ENCODE measurements at places on chromosomes 4 and X.

DNA sequence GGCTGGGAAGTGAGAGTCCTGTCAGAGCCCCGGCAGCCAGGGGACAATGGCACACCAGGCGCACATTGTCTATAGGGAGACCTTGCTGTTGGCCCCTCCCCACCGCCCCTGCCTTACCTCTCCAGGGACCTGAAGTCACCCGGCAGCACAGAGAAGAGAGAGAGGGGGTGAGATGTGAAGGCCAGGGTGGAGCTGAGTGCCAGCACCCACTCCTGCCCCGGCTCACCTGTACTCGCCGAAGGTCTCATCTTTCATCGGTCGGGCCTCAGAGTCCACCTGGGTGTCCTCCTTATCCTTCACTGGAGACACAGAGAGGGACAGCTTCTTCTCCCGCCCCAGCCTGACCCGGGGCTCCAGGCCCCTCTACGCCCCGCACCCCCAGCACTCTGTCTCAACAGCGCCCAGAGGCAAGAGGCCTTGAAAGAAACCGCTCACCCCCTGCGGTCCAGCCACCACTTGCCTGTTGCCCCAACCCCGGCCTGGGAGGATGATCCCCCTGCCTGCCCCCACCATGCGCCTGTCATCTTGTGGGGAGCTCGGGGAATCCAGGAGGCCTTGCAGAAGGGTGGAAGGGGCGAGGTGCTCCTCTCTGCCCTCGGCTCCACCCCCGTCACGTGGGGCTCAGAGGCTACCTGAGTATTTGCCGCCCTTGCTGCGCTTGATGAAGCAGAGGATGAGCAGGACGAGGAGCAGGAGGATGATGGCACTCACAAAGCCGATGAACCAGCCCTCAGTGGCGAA lies 22.6 kb downstream of the L1CAM start:
- DNase-seq, result no peak

- DNase-seq, result no peak
Measured at GRCh38 chrX:16970977-16971376, 24.5 kb downstream of the REPS2 start.

- no peak for DNase-seq
Measured at GRCh38 chr4:169064296-169064695, 54.2 kb upstream of the CBR4 start.

DNA sequence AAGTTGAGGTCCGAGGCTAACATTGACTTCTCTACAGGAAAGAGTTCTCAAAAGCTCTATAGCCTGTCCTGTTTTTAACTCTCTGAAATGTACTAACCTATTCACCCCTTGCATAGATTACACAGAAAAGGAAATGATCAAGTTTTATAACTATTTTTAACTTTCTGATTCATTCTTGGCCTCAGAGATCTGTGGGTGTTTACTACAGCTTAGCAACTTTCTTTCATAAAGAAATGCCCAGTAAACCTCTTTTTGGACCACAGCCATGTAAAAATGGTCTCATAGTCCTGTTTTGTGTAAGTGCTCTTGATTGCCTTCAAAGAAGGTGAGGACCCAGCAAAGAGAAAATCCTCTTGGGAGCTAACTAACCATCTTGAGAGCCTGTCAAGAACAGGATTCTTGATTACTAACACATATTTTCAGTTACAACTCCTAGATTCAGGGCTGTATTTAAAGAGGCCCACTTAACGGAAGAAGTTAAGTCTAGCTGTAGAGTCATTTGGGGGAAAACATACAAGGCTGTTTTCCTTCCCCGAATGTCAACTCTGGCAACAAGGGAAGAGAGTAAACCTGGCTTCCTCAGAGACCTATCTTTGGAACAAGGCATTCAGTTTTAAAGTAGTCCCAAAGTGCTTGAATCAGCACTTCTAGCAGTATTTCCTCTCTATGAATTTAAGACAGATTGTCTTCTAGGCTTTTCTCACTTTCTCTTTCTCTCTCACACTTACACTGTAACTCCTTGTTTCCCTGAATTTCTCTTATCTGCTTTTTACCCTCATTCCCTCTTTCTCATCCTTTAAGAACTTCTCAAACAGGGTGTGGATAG lies 78.2 kb downstream of the IL21 start:
- no peak for DNase-seq

DNA sequence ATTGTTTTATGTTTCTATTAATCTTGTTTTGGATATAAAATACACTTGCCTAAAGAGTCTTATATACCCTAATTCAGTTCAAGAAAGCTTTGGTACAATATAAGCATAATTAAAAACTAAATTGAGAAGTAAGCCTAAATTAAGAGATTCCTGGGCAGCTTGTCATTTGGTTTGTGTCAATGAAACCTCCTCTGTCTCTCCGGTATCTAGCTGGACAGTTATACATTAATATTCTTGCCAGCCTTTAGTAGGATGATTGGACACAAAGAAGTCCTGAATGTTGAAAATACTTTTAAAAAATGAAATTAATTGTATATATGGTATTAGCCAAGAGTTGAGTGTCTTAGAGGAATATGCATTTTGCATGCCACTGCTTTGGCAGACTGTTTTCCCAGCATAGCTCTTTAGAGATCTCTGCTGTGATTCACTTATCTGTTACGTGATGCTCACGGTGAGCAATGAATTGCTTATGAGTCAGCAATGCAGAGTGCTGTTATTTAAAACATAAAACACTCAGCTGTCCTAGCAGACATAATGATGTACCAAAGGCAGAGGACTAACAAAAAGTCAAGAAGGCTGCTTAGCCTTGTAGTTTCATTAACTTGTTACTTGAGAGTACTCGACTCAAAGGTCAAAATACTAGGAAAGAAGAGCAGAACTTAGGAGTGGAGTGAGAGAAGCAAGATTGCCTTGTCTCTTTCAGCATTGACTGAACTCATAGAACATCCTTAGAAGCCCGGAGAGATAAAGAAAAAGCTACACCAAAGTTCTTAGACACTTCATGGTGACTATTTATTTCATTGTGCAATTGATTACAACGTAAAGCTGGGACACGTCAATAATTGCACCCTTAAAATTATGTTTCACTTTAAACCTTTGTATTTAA lies 1296.1 kb upstream of the PCDH7 start:
- no peak for DNase-seq

DNA sequence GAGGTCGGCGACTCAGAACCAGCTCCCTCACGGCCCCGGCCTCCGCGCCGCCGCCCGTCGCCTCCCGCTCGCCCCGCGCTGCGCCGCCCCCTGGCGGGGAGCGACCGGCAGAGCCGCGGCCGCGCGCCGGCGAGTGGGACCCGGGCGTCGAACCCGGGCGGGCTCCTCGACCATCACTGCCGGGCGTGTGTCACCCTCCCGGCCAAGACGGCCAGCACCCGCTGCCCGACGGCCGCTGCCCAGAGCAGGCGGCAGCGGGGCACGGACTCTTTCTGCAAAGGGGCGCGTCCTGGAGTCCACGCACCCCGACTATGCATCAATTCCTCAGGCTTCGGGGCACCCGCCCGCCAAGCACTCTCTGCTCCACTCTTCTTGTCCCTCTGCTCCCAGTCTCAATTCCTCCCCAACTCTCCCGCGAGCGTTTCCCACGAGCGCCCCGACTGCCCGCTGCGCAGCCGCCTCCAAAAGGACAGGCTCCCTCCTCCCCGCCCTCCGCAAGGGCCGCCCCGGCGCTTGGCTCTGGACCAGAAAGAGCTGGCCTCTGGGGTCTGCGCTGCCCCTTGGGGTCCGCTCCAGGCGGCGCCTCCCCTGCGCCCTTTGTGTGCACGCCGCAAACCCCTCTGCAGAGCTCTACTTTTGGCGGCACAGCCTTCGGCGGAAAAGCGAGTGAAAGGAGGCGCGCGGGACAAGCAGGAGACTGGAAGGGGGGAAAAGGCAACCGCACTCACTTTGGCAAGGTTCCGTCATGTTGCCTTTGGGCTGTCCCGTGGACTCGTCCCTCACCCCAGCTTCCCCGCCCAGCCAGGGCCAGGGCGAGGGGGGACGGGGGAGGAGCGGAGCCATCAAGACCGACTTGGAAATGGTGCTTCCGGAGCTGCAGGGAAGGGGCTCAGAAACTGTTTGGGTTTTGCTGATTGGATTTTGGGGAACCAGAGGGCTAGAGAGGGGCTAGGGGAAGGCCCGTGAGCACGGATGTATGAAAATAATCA lies 1.0 kb downstream of the PDE5A start:
- no peak for DNase-seq

DNA sequence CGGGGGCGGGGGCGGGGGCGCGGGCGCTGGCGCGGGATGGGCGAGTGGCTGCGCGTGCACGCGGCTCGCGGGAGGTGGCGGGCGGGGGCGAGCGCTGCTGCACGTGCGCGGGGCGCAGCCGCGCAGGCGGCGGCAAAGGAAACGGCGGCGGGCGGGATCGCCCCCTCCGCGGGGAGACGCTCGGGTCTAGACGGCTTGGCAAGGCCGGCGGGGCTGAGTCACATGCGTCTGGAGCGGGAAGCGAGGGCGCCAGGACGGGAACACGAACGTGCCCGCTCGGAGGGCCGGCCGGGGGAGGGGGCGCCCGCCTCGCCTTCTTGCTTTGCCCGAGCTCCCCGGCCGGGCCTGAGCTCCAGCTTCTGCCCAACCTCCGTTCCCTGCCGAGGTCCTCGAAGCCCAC lies 4.3 kb upstream of the HAUS7 start:
- peak; percentile 23 for DNase-seq

DNA sequence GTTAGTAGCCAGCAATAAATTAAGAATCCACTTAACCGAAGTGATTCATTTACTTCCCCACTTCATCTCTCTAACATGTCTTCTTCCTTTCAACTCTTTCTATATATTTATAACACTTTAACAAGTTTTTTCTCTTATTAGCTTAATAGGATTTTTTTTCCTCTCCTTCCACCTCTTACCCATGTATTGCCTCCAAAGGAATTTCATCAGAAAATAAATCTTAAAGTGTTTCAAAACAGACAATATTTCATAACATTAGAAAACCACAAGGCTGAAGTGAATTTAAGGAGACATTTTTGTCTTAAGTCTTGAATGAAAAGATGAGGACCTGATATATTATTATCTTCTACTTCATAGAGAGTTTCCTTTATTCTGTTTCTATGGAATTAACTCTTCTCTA lies 101.5 kb downstream of the PDGFC start:
- DNase-seq, result no peak

DNA sequence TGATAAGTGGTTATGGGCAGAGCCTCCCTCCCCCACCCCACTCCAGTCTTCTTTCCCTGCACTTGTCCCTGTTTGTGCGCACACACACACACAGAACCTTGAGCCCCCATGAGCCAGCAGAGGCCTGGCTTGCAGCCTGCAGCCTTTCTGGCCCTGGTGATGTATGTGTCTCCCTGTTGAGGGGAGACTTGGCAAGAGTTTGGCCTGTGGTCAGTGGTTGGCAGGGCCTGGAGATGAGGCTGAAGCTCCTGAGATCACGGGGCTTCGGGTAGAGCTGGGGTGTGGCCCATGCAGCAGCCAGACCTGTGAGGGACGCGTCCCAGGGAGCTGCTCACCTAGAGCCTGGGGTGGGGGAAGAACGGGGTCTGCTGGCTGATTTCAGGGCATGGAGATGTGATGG lies 2.3 kb downstream of the GPR173 start:
- no peak for DNase-seq

DNA sequence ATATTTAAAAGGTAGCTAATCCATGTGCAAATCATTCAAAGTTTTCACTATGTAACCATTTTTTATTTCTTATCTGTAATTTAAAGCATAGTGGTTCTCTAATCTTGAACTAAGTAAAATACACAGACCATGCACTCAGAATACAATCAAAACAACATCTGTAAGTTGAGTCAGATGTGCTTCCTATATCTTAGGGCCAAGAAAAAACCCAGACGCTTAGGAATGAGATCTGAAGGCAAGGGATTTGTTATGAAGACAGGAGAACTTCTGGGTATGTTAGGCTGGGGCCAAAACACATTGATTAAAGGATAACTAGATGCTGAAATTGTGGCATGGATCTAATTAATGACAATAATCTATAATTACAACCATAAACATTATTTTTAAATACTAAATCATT lies 120.3 kb downstream of the PDE5A start:
- DNase-seq, result no peak

DNA sequence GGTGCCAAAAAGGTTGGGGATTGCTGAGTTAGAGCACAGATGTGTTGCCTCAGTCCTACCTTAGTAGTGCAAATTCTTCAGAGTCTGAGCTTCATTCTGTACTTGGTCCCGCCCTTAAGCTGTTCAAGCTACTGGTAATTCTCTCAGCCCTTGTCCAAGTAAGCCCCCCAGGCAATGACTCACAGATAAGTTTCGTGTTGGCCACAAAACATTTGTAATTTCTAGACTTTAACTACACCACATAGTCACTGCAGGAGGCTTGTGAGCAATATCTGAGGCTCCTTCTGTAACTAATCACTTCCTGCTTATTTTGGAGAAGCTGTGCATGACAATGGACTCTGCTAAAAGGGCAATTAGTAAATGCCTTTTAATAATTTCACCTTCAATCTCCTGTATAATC lies 1420.5 kb downstream of the PCDH7 start:
- DNase-seq, result no peak

DNA sequence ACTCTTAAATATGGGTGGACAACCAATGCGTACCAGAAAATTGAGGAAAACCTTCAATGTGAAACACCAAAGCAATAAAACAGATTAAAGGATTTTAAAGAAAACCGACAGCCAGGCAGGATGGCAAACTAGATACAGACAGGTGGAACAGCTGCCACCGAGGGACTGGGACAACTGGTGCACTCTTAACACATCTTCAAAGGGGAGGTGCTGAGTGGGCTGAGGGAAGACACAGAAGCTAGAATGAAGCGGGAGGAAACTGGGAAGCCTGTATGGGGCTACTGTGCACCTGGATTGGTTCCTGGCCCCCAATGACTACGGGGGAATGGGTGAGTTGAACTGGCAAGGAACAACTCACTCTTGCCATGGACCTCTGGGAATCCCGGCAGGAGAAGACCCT lies 20.7 kb downstream of the ZNF280C start:
- DNase-seq, result no peak

GRCh38 chr4:55571806-55572205 lies 20.2 kb downstream of the PDCL2 start:
- DNase-seq, result no peak

DNA sequence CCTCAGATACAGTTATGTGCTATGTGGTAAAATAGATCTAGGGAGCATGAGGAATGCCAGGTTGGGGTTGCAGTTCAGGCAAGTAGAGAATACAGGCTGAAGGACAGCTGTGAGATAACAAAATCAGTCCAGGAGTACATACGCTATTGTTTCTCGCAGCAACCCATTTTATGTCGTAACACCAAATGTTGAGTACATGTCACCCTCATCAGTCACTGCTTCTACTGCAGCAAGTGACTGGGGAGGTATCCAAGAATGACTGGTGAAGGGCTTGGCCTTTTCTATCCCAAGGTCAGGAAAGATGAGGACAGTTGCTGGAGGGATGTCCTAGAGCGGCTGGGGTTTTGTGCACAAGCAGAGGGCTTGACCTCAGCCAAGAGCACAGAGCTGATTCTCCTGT lies 172.1 kb downstream of the CBR4 start:
- DNase-seq, result no peak

DNA sequence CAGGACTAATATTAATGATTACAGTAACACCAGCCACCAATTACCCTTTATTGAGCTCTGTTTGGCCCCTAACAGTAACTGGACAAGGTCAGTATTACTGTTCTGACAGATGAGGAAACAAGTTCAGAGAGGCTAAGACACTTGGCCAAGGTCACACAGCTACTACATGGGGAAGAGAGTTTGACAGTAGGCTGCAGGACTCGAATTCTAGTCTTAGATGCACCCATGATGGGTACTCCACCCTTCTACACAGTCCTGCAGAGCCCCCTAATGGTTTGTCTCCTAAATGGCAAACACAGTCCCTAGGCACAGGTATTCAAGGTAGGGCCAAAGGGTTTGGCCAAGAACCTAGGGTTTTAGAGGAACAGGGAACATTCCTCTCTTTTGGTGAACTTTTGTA lies 93.9 kb downstream of the NSUN7 start:
- DNase-seq, result no peak

- no peak for DNase-seq
Measured at GRCh38 chr4:133151341-133151690, 2.2 kb downstream of the PCDH10 start.
